Esophagus squamous epithelium (tissue), 5 donors: ENCODE measurements at places on chromosomes 2 and 18.

DNA sequence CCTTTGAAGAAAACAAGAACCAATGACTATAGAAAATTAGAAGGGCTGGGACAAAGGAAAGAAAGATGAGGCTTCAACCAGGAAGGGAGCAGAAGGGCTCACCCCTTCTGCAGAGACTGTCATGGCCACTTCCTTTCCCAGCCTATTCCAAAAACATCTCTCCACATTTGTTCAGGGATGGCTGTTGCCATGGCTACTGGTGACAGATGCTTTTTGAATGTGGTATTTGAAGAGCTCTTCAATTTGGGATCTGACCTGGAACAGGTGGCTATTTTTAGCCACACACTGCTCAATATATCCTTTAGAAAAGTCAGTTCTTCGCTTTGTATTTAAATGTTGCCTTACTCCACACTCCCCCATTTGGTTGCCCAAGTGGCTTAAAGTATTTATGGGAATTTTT, 64.1 kb upstream of the LCLAT1 start:
- no peak for DNase-seq

GRCh38 chr2:70984576-70985282, 6.3 kb downstream of the ANKRD53 start:
- DNase-seq, result no peak

DNA sequence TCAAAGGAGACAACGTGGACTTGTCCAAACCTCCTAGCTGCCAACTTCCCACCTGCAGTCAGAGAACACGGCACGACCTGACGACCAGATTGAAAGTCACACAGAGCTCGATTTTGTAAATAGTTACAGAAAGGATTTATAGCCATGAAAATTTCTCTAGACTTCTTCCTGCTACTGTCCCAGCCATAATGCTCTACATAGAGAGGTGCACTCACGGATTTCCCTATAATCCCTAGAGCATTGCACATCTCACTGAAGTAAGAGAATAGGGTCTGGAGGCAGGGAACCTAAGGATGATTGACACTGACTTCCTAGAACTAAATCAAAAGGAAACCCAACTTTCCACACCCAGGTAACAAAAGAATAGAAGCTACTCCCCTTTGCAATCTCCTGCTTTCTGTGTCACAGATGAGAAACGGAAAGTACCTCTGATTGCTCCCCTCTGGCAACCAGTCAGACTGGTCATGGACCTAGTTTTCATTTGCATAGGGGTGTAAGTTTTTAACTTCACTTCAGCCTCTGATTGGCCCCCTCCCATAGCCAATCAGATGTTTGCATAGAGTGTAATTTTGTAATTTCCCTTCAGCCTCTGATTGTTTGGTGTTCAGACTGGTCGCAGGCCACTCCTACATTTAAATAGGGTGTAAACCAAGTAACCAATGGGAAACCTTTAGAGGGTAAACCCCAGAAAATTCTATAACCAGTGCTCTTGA, 58.6 kb upstream of the FBXO11 start:
- no peak for DNase-seq

GRCh38 chr18:63290166-63290820, 29.3 kb downstream of the BCL2 start:
- no peak for DNase-seq

DNA sequence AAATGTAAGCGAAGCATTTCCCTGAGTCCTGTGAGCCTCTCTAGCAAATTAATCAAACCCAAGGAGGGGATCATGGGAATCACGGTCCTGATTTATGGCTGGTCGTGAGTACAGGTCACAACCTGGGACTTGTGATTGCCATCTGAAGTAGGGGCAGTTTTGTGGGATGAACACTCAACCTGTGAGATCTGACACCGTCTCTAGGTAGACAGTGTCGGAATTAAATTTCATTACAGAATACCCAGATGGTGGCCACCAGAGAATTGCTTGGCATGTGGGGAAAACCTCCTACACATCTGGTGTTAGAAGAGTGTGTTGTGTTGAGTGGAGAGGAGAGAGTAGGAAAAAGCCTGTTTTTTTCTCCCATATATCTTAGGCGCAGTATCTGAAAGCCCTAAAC, 12.5 kb downstream of the CAPN14 start:
- no peak for DNase-seq

DNA sequence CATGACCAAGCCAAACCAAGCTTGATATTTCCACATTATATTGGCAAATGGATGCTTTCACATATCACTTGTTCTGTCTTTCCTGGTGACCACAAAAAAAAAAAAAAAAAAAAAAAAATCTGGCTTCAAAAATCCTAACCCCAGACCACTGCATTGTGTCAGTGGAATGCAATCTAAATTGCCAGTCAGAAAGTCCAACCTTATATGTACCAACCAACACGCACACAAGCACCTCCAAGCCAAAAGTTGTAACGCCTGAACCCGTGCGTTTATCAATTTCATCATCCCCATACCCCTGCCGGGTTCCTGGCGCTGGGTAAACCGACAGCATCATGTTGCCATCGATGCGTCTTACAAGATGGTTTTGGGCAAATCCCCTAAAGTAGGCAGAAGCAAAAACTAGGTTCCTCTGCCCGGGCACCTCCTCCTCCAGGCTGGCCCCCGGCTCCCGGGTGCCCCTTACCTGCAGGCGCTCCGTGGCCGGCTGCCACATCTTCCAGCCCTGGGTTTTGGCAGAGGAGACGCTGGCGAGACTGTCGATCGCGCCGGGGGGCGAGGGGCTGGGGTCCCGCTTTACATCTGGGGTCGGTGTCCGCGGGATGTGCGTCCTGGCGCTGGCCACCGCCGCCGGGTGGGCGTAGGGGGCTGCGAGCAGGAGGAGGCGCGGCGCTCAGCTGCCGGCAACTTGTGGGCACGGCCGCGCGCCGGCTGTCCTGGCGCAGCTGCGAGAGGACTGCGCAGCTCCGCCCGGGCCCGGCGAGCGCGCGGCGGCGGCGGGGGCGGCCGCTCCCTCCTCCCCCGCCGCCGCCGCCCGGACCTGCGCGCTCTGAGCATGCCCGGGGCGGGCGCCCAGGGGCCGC, at the start of gene PID1:
TSS of gene PID1 (minus strand) at position 737 of the 860 bp plus-strand sequence. CDS start at position 493, 244 bp downstream.
- DNase-seq, result no peak

DNA sequence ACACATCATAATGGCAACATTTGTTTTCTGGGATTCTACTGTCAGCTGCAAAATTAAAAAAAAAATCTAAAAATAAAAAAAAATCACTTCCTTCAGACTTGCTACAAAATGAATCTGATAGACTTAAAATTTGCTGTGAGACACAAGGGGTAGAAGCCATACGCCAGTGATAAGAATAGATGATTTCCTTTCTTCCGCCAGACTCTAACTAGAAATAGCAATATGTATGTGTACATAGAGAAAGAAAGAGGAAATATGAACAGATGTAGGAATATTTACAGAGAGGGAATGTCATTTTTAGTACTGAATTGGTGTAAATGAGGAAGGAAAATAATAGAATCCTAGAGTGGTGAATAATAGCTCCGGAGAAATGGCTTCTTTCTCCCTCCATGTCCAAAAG, 574.2 kb downstream of the DCC start:
- DNase-seq, result no peak

DNA sequence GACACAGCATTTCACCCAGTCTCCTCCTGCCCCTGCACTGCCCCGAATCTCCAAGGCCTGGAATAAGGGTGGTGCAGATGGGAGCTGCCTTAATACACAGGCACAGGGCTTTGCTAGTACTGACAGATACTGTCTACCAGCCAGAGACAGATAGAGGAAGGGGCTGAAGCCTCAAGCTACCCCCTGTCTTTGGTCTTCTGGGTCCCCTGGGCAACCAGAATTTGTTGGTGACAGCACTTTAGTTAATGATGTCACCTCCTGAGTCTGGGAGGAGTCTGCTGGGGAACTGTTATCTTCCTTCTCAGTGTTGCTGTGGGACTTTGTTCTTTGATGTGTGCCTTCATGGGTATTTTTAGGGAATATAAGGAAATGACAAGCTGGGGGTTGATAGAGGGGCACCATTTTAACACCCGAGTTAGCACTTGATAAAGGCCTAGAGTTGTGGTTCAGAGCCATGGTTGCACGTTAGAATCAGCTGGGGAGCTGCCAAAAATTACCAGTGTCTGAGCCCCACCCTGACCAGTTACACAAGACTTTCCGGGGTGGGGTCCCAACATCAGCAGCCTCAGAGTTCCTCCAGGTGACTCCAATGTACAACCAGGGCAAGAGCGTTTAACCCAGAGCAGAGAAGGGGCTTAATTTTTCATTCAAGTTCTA, 136.8 kb downstream of the SMAD7 start:
- no peak for DNase-seq

DNA sequence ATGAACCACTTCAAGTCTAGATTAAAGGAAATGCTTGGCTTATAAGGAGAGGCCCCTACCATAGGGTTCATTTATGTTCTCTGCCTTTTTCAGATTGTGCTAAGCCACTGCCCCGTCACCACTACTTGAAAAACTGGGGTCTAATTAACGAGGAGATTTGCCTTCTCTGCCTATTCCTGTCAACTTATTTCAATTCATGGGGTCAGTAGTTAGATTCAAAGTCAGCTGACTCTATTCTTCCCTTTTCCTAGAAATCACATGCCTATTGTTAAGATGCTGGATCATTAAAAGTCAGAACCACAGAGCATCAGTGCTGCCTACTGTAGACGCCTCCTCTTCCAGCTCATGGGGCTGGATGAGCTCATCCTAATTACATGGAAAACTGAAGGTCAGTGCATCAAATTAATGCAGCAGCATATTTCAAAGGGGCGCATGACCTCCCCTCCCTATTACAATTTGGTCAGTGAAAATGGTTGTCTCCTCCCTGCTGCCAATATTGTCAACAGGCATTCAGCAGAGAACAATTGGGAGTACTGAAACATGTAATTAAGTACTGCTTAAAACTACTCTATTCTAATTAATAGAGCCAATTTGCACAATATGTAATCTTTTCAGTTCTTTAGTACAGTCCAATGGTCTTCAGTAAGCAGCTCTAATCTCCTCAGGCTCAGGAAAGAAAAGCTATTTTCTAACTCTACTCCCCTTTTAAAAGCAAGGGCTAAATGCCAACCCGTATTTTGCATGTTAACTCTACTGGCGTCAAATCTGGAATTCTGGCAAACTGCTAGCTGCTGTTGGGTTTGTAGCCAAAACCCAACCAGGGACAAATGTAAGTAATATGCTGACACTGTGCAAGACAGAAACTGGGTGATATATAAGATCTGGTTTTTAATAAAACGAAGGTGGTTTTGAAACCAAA, 117.4 kb upstream of the ITGB6 start:
- no peak for DNase-seq

DNA sequence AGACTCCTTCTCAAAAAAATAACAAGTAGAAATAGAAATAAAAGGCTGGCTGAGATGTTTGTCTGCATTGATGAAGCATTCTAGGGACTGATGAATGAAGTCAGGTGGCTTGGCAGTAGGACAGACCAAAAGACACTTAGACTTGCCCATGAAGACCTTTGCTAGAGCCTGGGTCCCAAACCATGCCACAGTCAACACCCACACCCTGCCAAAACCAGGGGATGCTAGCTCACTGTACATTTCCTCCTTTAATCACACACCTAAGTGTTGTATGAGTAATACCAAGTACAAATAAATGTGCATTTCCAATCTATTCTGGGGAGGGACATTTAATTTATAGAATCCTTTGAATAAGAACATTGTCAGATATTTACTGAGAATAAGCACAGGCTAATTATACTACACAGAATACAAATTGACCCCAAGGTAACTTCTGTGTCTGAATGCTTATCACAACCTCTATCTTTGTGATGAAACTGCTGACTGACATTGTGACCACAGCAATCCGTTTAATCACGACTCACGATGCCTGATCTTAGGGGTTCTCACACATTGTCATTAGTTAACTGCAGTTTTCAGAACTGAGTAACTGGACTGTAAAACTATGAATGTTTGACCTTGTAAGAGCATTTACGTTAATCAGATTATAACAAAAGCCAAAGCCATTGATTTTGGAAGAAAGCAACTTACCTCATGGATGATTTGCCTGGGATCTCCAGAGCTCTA, 10.5 kb upstream of the NOL10 start:
- no peak for DNase-seq

DNA sequence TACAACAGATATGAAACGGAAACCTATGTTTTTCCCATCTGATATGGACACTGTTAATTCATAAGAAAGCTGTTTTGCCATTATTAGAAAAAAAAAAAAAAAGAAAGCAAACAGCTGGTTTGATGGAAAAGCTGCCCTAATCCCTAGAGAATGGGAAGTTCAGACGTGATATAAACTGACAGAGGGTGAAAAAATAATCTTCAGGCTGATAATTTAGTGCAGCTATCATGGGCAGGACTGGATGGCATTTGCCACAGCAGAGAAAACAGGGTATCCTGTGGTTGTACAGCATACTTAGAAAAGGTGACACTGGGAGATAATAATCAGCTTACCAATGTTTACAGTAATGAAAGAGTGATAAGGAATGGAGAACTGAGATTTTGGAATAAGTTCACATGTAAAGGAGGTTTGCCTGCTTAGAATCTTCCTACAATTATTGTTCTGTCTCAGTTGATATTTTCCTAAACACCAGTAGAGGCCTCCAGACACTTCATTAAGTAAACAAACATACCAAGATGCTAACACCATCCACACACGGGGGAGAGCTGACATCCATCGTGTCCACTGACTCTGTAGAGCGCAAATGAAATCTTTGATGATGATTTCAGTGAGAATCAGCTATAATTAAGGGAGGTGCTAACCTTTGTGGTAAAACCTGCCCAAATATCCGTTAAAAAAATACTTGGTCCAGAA, 211.6 kb upstream of the MMADHC start:
- DNase-seq, result no peak

GRCh38 chr2:191636586-191636985, 41.4 kb upstream of the NABP1 start:
- no peak for DNase-seq
